Activated naive CD4-positive, alpha-beta T cell treated with anti-CD3 and anti-CD28 coated beads, Interleukin-2, amount 50 U/mL, for 16 hours (primary cell): ENCODE measurements at places on chromosomes 1 and 21.

- DNase-seq = no peak
These were observed 1.5 kb downstream of the NBL1 start for GRCh38 chr1:19645411-19646251.

DNA sequence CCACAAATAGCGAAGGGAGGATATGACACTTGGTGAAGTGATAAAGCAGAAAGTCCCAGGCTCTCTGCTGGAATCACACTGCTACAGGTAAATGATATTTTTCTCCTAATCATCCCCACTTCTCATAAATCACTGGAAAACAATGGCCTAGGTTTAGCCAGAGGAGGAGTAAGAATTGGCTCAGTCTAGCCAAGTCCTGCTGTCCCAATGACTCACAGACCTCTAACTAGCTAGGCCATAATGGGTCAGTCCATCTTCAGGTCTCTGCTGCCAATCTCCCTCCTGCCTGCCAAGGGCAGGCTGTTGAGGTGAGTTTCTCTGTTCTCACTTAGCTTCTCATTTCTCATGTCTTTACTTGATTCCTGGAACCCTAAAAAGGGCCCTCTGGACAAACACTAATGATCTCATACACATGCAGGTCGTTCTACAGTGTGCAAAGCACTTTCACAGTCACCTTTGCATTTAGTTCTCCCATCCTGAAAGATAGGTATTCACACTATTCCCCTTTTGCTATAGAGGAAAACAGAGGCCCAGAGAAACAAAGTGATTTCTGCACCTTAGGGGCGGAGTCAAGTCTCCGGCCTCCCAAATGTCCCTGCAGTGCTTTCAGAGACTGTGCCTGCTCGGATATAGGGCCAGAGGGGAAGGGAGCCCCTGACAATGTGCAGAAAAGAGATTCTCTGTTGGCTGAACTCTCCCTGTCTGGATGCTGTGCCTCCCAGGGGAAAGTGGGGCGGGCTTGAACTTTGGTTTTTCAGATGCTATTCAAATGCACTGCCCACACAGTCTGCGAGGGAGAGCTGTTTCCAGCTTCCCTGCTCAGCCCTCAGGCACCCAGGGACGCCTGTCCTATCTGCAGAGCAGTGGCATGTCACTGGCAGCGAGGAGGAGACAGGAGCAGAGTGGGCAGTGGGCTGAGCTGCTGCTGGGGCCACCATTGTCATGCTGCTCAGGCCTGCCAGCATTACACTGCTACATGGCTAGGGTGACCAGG is 3.9 kb upstream of the CDK18 start:
- DNase-seq = no peak

- DNase-seq = no peak
These were observed 5.3 kb downstream of the IL23R start for GRCh38 chr1:67171574-67171955.

DNA sequence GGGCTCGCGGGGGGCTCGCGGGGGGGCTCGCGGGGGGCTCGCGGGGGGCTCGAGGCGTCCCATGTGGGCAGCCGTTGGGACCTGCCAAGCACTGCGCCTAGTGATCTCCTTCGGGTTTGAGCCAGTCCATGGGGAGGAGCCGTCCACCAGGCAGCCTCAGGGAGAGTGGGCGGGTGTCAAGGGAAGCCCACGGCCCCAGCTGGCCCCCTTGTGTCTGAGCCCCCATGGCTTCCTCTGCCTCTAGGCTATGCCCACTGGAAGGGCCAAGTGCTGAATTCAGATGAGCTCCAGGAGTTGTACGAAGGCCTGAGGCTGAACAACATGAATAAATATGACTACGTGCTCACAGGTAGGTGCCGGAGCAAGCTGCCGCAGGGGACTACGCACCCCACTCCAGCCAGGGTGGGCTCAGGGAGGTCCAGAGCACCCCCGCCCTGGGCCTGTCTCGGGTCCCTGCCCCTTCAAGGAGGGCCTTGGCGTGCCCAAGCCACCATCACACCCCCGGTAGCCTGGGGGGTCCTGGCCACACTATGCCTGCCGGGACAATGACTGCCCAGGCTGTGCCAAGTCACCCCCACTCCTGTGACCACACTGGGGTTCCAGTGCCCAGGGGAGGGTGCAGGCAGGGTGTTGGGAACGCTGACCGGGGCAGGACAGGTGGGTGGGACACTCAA is 22.6 kb downstream of the PDXK start:
- DNase-seq = no peak

DNA sequence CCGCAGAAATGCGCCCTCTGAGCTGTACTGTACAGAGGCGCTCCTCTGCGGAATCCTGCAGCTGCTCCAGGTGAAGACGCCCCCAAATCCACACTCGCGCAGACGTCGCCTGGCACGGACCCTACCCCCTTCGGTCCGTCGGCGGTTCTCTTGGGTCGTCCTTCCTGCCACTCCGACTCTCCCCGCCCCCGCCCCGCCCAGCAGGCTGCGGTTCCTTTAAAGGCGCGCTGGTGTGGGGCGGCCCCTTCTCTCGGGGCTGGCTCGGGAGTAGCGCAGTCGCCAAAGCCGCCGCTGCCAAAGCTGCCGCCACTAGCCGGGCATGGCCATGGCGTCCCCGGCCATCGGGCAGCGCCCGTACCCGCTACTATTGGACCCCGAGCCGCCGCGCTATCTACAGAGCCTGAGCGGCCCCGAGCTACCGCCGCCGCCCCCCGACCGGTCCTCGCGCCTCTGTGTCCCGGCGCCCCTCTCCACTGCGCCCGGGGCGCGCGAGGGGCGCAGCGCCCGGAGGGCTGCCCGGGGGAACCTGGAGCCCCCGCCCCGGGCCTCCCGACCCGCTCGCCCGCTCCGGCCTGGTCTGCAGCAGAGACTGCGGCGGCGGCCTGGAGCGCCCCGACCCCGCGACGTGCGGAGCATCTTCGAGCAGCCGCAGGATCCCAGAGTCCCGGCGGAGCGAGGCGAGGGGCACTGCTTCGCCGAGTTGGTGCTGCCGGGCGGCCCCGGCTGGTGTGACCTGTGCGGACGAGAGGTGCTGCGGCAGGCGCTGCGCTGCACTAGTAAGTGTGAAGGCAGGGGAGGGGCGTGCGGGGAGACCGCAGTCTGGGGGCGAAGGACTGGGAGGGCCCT is at the start of gene RASSF5:
RASSF5 (plus strand) TSS at position 248 of the 846 bp plus-strand sequence; CDS start at position 320, 72 bp downstream.
- peak; percentile 84 for DNase-seq

DNA sequence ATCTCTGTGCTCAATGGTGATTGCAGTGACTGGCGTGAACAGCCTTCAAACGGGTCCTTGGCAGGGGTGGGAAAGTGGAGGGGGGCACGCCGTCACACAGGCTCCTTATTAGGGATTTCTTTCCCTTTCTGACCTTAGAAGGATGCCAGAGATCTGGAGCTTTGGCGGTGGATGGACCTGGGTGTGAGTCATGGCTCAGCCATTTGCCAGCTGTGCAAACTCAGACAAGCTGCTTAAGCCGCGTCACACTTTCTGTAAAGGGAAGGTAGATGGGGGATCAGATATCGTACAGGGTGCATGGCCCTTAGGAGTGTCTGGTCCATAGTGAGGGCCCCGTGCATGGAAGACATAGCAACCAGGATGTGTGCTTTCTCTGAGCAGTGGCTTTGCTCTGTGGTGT is 48.3 kb upstream of the C1orf174 start:
- no peak for DNase-seq

DNA sequence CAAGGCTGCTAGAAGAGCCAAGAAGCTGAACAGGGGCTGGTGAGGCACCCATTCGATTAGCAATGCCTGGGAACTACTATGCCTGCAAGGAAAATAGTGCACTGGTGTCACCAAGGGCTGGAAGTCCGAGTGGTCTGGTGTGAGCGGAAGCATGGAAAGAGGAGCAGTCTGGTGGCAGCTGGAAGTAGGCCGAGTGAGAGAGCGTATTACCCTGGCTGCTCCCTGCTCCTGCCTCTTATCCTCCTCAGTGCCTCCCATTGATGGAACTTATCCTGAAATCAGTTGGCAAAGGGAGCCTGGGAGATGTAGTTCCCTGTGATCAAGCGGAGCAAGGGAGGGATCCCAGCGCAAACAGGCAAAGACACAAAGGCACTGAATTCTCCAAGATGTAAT is 9.6 kb downstream of the SMAP2 start:
- no peak for DNase-seq

GRCh38 chr21:33362044-33362555 is 37.3 kb downstream of the IFNAR1 start:
- DNase-seq = peak; percentile 46

DNA sequence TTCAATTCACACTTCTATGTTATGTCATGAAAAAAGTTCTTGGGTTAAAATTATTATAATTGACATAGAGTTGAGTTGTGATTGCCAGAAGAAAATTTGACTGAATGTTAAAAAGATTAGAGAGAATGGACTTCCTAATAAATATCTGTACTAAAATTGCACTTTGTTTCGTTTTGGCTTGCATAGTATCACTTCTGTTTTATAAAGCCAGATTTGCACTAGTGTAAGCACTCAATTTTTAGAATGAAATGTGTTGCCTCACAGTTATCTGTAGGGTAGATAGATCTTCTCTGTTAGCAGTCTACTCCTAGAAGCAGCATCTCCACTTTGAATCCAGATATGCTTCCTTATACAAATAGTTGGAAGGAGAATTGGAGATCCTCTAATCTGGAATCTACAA is 95.2 kb upstream of the MPC2 start:
- DNase-seq = no peak

DNA sequence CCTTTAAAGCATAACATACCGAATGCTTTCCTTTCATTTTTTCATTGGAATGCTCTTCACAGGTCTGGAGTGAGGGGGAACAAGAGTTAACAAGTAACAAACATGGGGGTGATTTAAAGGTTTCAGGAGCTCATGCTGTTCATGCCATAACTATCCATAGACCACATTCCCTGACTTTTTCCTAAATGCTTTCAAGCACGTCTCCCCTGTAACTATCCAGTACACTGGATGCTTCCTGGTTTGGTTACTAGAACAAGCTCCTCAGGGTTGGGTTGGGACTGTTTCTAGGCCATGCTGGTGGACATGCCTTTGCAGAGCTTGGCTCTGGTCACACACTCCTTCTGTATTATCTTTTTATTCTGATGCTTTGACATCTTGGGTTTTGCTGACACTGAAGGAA is 38.6 kb downstream of the KCNK1 start:
- DNase-seq = no peak

DNA sequence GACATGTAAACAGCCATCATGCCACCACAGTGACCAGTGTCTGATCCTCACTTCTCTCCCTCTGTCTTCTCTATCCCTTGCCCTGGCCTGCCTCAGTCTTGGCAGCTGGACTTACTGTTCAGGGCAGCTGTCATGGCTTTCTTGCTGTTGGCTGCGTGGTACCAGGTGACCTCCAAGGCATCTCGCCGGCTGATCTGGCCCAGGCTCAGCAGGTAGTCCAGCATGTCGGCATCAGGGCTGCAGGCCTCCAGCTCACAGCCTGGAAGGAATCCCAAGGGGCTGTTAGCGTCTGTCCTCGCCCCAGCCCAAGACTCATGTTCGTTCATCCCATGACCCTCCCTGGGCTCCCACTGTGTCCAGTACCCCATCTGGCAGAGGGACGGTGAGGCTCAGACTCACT is 3.6 kb downstream of the FAM151A start:
- DNase-seq = no peak

DNA sequence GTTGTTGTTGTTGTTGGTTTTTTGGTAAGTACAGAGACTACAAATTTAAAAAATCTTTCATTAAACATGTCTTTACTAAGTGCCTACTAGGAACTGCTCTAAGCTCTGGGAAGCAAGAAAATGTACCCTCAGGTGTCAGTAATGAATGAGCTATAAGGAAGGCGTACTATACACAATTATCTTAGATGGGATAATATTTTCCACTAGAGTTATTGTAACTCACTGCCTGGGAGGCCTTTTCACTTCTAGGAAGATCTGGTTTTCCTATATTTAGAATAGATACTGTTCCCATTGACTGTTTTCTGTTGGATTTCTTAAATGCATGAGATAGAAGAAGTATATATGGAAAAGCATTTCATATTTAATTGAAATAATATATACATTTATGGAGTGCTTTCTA is 19.6 kb downstream of the CLIC4 start:
- no peak for DNase-seq

GRCh38 chr1:56170784-56171320 is 408.5 kb downstream of the PLPP3 start:
- no peak for DNase-seq

- no peak for DNase-seq
These were observed 125.0 kb downstream of the LYPLAL1 start for GRCh38 chr1:219298571-219299148.

GRCh38 chr1:170586321-170587252 is 54.6 kb downstream of the GORAB start:
- DNase-seq = no peak

- no peak for DNase-seq
These were observed 12.2 kb upstream of the PRXL2B start for GRCh38 chr1:2574350-2574749.

DNA sequence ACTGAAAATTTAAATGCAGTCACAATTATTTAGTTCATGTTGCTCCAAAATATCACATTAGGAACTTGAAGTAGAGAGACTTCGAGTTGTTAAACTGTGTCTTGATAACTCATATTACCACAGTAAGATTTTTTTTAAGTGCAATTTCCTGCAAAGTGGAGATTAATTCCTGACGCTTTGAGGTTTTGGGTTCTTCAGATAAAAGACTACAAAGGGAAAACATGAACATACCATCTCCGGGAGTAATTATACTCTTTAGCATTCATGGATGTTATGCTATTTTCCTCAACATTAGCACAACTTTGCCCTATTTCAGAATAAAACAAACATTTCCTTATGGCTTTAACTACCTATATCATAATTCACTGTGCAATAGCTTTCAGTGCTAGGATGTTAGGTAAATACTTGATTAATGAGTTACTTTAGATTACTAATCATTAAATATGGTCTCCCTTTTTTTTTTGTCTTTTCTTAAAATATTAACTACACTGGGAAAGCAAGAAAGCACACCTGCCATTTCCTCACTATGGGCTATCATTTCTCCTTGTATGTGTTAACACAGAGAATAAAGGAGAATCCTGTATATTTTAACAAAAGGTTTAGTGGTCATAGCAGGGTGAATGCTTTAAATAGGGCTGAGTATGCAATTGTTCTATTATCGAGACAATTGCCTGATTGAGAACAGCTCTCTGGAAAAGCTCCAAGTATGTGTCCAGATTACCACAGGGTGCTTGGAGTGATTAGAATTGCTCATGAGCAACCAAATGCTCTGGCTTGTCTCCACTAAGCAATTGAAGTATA is 252.5 kb upstream of the C1orf105 start:
- DNase-seq = no peak

- no peak for DNase-seq
These were observed 10.5 kb downstream of the YY1AP1 start for GRCh38 chr1:155678027-155678426.

GRCh38 chr1:88612292-88612691 is 71.8 kb upstream of the PKN2 start:
- no peak for DNase-seq

GRCh38 chr1:14660801-14661200 is 62.3 kb downstream of the KAZN start:
- DNase-seq = no peak

- peak; percentile 46 for DNase-seq
These were observed 15.4 kb upstream of the MEX3A start for GRCh38 chr1:156097499-156098178.

DNA sequence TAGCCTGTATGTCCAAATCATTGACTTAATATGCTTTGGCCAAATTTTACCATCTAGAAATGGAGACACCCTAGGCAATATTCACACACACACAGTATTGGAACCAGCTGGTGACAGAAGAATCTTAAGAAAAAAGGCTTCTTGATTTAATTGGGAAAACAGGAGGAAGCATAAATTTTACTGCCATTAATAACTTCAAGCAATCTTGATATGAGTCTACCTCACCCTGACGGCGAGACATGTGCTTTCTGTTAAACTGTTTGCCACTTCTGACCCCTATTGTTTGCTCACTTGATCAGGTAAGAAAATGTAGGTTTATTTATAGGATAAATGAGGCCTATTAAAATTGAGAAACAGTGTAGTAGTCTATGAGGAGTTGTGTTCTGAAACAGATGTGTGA is 73.2 kb downstream of the KIFAP3 start:
- no peak for DNase-seq
